Karpas-422 (cell line): ENCODE measurements at places on chromosomes 11 and 22. TPM values are rescaled to one million over a fixed set of nuclear protein-coding genes. Genes with fewer than 3 reads are reported as not detected.

MSANTD2 gene
- total RNA-seq, result 5.2 and 7.6 TPM in 2 replicates

DNAJB7 gene
- total RNA-seq, result not detected in 2 replicates

TBRG1 gene
- total RNA-seq, result 14.5 and 21.6 TPM in 2 replicates

MOGAT2 gene
- not detected in 2 replicates for total RNA-seq

C22orf31 gene
- total RNA-seq, result not detected in 2 replicates

TOP3B gene
- 38.1 and 72.9 TPM in 2 replicates for total RNA-seq

CPT1B gene
- 50.3 and 80.0 TPM in 2 replicates for total RNA-seq

LRRC56 gene
- total RNA-seq, result 0.37 and 4.6 TPM in 2 replicates

NXPE1 gene
- not detected in 2 replicates for total RNA-seq

DNA sequence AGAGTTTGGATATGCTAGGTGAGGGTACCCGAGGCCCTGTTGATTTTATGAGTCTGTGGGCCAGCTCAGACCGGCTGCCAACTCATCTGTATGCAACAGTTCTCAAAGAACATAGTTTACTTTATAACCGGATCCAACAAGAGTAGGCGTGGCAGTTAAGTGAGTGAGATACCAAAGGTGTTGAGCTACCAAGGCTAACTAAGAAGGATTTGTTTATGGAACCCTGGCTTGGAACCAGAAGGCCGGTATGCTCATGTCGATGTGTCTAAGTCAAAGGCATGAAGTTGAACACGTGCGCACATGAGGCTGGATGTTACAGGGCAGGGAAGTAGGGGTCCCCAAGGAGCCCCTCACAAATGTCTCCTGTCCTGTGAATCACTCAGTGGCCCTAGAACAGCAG lies at the start of gene KCNJ1:
Gene KCNJ1, minus strand, starts transcription at position 20 of the 400 bp plus-strand sequence. CDS start 27,053 bp downstream, outside the sequence.
- DNase-seq, result no peak

DNA sequence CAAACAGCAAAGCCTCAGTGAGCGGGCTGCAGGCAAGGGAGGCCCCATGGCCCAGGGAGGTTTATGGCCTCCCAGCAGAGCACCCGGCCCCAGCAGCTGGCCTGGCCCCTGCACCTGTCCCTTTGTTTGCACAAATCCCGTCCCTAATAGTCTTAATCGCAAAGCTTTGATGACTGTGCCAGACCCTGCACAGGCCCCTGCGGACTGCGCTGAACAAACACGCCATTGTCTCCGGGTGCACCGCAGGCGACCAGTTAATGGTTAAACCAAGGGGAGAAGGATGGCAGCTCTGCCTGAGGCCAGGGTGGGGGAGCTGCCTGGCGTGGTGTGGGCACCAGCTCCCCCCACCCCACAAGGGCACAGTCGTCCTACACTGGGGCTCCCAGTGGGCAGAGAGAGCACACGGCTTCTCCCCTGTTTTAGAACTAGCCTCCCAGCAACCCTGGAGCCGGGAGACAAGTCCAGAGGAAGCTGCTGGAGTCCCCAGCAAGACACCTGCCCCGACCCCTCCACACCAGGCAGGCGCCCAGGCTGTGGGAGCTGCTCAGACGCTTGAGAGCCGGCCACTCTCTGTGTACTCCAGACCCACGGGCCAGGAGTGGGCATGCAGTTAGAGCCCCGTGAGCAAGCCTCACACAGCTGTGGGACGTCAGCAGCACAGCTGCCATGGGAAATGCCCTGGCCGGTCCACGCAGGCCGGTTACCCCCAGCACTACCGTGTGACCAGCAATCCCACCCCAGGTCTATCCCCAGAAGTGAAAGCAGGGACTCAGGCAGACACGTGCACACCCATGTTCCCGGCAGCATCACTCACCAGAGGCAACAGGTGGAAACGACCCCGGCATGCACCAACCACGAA lies 39.7 kb upstream of the TH start:
- DNase-seq, result no peak

DNA sequence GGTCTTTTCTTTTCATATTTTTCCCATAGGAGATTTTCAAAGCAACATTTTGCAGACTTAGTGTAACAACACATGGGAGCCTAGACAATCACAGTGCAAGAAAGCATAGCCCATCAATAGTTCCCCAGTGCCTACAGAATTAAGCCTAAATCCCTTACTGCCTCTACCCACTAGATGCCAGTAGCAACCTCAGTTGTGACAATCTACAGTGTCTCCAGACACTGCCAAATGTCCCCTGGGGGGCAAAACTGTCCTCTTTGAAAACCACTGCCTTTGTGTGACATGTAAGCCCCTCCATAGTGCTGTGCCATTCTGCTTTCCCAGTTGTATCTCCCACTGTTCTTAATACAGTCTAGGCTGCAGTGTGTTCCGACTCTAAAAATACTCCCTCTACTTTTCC lies 1329.0 kb downstream of the LRRC4C start:
- DNase-seq, result no peak

GRCh38 chr11:16860617-16861016 lies 122.2 kb downstream of the C11orf58 start:
- DNase-seq, result no peak

DNA sequence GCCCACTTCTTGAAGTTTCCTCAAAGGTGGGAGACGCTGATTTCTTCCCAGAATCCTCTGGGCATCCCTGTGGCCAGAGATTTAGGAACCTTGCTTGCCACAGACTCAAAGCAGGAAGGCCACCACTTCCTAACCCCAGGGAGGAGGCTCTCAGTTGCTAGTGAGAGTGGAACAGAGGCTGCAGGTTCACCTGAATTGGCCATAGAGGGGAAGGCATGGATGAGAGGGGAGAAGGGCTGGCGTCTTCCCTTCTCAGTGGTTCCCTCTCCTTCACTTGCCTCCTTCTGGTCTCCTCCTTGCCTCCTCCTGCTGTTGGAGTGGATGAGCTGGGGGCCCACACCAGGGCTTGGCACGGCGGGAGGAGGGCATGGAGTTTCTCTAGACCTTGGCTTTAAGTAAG lies 185.7 kb downstream of the ADAMTS15 start:
- DNase-seq, result no peak

DNA sequence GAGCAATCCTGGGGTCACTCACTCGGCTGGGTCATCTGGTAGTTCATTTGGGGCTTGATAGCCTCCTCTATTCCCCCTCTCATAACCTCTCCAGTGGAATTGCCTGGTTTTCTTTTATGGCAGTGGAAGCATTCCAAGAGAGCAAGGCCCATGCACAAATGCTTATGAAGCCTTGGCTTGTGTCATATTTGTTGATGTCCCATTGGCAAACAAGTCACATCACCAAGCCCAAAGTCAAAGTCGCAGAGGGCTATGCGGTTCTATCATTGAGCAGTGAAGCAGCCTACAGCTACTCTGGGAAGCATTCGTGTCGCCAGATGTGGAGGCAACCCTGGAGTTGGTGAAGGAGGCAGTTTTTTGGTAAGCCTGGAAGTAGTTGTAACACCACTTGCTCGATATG lies 12.3 kb downstream of the KCTD14 start:
- no peak for DNase-seq

GRCh38 chr11:17985517-17985916 lies 27.3 kb downstream of the SERGEF start:
- DNase-seq, result no peak

- DNase-seq, result peak; percentile 81
These were observed 19.3 kb downstream of the POLR3H start for GRCh38 chr22:41524809-41525449.

GRCh38 chr11:1050581-1051355 lies 14.2 kb upstream of the MUC6 start:
- peak; percentile 92 for DNase-seq

DNA sequence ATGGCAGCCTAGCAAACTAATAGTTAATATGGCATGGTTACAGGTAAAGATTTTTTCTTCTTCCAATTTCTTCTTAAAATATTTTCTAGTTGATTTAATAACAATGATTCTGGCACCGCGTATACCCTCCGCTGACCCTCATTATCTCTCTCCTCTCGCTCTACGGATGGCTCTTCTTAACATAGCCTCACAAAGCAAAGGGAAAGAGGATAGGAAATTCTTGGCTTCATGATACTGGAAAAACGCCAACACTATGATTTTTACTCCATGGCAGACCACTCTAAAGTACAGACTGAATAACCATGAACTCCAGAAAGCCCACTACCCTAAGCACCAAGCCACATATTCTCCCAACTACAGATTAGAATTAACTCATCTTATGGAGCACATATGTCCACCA lies 6.1 kb downstream of the PI4KA start:
- DNase-seq, result no peak

DNA sequence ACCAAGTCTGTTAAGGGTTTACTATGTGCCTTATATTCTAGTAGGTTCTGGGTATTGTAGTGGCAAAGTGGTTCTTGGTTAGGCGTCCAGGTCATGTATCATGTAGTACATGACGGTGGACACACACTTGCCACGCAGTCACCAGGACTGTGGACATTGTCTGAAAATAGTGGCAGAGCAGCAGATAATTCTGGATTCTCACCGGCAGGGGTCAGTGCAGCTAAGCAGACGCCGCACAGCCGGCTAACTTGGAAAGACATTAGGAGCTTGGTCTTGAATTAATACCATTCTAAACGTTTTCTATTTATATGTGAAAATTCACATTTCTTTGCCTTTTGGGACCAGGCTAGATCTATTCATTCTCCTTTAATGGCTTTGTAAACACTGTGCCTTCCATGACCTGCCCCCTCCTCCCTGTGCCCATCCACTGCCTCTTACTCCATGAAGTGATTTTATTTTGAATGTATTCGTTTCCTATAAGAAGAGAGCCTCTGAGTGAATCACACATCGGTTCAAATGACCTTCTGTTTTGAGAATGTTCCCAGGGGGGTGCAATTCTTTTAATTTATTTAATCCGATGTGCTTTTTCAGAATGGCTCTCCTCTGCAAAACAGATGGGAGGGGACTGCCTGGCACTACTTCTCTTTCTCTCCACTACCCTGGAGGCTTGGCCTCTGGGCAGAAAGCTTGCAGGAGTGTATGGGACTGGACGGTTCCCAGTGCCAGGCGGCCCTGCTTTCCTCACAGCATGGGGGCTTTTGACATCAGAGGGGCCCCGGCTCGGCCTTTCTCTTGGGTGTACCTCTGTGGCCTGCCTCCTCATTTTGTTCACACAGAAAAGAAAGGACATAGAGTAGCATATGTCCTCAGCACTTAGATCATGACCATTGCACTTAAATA lies 378.0 kb downstream of the NTM start:
- DNase-seq, result peak; percentile 61

DNA sequence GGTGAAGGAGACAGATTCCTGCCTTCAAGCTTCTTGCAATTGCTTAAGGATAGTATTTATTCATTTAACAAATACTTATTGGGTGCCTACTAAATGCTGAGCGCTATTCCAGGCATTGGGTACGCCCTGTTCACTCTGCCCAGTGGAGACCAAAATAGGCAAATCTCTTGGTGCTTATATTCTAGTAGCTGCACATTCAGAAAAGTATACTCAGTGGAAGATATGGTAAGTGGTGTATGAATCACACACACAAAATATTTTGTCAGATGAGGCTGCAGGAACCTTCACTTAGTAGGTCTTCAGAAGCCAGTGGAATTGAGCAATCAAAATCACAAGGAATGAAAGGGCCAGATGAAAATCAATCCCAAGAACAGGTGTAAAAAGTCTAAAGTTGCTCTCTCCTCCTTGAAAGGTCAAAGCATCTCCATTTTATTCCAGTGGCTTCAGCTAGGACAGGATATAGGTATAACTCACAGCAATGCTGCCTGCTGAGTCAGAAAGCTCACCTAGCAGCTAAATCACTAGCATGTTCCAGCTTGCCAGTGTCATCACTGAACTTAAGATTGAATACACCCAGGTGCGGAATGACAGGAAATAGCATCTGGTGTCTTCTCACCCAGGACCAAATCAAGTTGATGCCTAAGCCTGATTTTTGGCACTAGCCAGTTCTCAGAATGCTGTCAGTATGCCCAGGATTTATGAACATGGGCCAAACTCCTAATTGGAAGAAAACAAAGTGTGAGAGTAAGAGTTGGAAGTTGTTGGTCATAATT lies 83.9 kb downstream of the AMOTL1 start:
- DNase-seq, result no peak

DNA sequence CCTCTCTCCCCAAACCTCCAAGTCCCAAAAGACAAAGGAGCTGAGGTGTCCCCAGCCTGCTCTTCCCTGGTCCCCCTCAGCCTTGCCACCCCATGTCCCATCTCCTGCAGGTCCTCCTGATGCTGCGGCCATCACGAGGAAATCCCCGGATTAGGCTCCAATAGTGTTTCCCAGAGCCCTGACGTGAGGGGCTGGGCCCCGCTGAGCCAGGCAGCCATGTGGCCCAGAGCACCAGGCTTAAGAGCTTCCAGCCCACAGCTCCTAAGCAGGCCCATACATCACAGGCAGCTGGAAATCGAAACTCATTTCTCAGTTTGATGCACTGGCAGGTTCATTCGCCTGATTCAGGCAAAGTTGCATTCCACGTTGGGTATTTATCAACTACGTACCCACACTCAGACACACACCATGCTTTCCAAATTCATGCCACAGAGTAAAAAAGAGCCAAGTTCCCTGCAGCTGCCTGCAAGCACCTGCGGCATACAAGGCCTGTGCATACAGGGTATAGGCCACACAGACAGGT lies 114.2 kb downstream of the CHST1 start:
- no peak for DNase-seq

- no peak for DNase-seq
These were observed 10.1 kb upstream of the RPS3 start for GRCh38 chr11:75389276-75389605.

GRCh38 chr22:36423461-36424404 lies 36.0 kb upstream of the MYH9 start:
- peak; percentile 52 for DNase-seq

- no peak for DNase-seq
These were observed 29.2 kb downstream of the SGSM3 start for GRCh38 chr22:40399621-40400020.

DNA sequence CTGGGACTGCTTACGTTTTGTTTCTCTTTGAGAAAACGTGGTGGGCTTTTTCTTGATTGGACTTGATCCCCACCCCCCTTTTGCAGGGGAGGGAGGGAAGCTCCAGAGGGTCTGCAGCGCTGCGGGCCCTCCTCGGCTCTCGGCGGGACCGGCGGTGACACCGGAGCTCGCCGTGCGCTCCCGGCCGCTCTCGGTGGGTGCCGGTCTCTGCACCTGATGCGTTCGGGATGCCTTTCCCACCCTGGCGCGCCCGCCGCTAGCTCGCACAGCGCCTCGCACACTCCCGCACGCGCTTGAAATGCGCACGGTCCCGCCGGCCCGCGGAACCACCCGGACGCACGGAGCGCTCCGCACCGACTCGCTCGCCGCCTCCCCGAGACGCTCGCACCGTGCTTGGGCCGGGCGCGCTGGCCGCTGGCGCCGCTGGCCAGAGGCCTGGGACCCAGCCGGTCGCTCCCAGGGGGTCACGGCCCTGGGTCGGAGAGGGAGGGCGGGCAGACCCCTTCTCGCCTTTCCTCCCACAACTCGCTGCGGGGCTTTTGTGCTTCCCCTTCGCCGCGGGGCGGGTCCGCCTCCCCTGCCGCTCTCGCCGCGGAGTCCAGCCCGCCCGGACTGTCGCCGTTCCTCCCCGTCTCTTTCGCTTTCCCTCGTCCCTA lies 1.0 kb downstream of the ZBTB16 start:
- DNase-seq, result no peak

DNA sequence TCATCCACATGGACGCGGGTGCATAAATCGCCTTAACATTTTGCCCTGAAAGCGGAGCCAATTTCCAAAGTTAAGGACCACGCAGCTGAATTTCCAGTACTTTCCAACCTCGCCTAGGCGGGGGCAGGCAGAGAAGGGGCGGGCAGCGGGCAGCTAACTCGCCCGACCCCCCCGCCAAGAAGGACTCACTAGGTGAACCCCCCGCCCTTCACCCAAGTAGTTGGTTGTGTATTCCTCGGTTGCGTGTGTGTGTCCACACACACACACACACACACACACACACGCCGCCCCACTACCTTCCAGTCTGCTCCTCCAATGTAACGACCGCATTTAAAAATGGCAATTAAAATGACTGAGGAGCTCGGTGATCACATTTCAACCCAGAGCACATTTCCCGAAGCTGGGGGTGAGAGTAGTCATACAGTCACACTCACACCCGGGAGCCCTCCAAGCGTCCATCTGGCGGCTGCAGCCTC lies 1.4 kb downstream of the TENM4 start:
- peak; percentile 56 for DNase-seq
